ENCODE measurements at places on chromosomes 5 and 9.

DNA sequence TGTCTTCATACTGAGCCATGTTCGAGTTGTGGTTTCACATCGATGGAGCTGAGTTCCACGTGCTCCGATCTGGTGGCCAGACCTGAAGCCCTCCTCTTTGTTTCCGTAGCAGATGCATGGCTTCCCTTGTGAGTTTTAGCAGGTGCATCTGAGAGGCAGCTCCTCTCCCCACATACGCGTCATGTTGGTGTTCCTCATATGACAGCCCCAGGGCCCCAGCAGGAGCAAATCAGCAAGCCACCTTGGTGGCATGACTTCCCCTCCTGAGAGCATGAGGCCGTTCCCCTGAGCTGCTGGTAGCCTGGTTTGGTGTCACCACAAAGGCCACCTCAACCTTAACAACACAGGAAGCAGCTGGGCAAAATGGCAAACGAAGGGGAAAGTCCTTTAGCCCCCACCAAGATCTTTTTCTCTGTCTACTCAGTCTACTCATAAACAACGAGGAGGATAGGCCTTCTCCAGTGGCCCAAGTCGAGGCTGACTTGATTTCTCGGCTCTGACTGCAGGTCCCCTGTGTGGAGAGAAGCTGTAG is 5.9 kb downstream of the CYFIP2 start:
- no peak for DNase-seq

DNA sequence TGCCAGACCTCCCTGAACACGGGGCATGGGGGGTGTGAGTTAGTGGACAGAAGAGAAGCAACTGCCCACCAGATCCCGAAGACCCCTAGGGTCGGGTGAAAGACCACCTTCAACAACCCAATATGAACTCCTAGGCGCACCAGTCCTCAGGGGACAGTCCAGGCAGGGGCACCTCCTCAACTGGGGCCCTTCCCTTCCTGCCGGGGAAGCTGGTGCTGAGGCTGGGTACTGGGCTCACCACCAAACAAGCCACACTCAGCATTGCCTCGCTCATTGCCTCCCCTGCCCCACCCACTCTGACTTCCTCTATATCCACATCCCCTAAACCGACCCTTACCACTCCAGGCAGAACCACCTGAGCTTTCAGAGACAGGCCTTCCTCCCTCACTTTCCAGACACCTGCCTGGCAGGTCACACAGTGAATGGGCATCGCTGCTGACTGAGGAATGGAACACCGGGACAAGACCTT is 42.5 kb downstream of the SEMA4D start:
- DNase-seq, result no peak

DNA sequence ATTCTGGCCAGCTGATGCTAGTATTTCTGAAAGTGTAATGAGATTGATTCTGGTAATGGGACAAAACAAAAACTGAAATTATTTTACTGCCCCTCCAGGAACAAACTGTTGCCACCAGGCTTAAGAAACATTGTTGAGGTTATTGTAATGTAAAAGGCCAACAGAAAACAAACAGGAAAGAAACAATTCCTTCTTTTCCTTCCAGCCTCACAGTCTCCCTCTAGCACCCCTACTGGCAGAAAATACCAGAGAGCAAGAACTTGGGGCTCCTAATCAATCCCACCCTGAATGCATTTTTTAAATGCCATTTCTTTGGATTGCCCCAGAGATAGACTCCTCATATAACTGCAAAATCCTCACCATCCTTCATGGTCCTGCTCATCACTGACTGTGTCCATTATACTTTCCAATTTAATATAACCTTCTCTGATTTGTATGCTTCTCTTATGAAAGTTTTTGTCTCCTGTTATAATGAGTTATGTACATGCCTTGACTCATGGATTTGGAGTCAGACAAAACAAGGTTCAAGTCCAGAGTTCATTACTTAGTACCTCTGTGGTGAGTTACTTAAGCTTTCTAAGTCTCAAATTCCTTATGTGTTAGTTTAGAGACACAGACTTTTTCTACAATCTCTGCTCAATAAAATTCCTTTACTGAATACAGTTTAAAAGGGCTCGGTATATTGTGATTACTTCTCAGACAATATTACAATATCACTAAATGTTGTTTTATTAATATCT is 157.9 kb upstream of the FBN2 start:
- DNase-seq, result peak; percentile 87

DNA sequence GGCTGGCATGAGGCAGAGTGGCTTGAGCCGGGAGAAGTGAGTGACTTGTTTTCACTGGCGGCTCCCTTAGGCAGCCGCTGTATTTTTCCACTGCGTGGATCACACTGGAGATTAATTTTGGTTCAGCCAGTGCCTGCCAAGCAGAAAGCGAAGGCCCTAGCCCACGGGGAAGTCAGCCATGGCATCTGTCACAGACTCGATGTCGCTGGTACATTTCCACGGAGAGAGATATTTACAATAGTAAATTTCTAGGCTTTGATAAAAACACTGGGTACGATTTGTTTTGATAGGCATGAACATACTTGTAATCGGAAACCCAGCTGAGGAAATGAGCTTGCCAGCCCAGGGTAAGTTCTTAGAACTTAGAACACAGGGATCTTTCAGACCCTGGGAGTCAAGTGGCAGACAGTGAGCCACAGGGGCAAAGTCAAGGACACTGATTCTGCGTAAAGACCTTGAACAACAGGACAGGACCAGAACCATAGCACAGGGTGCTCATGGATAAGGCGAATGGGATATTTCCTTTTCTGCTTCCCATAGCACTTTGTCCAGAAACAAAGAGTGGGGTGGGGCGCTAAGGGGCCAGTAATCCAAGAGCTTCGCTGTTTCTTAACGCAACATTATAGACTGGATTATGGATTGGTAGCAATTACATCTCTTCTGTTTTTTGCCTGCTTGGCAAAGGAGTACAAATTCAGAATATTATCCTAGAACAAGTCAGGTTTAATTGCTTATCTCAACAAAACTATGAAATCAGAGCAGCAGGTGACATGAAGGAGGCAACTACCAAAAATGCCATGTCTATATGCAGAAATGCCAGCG is 4.5 kb downstream of the DUSP1 start:
- DNase-seq, result no peak

GRCh38 chr9:130215341-130216119 is 43.3 kb downstream of the NCS1 start:
- no peak for DNase-seq
